ENCODE measurements at places on chromosomes 7 and 10.

DNA sequence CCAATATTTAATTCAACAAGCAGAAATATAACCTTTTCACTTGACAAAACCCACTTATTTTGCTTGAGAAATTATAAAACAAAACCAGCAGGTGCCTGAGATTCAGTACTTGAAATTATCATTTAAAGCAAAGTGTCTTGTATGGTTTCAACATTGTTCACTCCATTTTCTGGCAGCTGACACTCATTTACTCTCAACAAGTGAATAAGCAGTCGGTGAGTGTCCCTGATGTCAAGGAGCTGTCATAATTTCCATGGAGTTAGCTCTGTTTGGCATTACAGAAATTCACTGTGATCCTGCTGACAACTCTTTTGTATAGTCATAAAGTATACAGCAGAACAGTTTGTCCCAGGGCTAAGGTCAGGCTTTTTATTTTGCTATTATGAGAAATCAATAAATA lies 490.0 kb downstream of the CNTNAP2 start:
- DNase-seq: no peak

GRCh38 chr7:113892818-113893217 lies 26.0 kb downstream of the PPP1R3A start:
- no peak for DNase-seq

- DNase-seq: no peak
Observed at GRCh38 chr10:6013413-6014192, 36.3 kb upstream of the IL15RA start.

DNA sequence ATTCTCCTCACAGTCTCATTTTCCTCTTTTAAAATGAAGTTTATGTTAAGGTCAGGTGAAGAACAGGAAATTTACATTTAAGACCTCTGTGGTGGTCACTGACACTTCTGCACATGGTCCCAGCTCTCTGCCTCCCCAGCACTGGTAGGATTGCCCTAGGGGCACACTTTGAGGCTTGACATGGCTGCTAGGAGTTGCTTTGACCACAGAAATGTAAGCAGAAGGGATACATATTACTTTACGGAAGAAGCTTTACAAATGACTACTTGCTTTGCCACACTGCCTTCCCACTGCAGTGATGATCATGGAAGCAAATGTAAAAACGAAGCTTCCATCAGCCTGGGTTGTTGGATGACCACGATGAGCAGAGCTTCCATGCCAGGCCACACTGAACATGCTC lies 53.1 kb upstream of the RSU1 start:
- no peak for DNase-seq
